ENCODE measurements at places on chromosomes 5 and 9.

- DNase-seq: no peak
Observed at GRCh38 chr9:93237540-93237939, 53.6 kb downstream of the WNK2 start.

DNA sequence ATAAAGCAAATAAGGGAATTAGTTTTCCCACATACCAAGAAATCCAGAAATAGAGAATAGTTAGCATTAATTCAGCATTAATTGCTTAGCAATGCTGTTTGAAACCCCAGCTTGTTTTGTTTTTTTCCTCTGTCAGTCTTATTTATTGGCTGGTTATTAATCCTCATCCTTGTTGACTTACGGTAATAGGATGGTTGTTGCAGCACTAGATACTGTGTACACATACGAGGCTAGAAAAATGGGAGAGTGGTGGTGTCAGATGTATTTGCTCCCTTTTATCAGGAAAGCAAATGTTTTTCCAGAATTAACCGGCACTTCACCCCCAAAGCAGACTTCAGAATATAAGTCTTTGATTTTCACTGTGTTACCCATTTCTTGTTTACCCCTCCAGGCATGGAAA, 60.4 kb downstream of the ERBIN start:
- DNase-seq: no peak

GRCh38 chr9:129334105-129334935, 156.3 kb upstream of the IER5L start:
- DNase-seq: no peak

- no peak for DNase-seq
Observed at GRCh38 chr5:78526049-78526525, 122.5 kb downstream of the LHFPL2 start.

DNA sequence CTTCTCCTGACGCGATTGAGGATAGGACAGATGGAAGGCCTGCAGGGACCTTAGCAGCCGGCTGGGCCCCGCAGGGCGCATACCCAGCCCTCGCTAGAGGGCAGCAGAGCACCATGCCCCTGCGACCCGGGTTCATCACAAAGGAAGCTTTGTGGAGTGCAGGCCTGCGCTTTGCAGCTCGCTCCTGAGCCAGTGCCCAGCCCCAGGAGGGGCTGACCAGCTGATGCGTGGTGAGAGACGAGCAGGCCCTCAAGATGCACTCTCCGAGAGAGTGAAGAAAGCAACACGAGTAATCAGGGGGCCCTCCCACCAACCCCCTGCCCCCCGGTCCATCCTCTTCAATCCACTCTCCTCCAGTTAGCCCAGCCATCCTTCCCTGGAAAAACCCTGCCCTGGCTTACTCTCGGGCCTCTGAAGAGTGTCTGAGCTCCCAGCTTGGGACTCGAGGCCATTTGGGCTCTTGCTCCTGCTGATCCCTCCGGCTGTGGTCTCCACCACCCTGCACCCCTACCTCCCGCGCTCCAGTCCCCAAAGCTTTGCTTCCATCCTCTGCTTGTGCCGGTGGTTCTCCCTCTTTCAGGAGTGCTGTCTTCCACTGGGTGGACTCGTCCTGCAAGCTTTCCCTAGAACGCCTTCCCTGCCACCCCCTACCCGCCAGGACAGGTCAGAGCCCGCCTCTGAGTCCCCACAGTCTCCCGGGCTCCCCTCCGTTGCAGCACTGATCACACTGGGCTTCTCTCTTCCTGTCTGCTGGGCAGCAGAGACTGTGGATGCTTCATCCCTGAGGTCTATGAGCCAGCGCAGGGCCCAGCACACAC, 9.1 kb upstream of the KIF12 start:
- no peak for DNase-seq

DNA sequence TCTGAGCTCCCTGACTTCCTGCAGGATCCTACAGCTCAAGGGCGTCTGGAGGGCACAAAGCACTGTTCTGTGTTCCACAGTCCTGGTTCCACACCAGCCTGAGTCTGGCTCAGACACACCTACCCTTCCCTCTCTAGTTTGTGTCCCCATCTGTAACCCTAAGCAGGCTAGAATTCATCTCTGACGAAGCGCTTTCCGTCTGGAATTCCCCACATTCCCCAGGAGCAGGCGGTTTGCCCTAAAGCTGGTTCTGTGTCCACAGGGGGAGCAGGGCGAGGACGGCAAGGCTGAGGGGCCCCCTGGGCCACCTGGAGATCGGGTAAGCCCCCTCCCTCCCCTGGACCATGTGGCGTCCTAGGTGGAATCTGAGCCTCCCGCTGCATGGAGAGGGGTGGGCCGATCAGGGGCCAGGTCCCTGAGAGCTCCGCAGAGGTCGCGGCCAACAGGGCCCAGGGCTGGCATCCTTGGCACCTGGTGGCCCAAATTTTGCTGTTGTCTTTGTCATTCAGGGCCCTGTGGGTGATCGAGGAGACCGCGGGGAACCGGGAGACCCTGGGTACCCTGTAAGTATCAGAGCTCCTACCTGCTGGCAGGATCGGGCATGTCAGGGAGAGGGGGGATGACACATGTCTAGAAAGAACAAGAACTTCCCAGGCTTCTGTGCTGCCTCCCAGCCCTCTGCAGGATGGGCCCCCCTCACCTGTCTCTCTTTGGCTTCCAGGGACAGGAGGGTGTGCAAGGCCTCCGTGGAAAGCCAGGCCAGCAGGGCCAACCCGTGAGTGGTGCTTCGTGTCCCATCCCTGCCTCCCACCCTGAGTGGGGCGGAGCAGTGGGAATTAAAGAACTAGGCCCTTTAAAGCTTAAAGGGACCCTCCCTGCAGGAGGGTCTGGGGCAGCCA, 34.5 kb upstream of the ORM1 start:
- DNase-seq: no peak

- no peak for DNase-seq
Observed at GRCh38 chr5:107486489-107486888, 184.2 kb downstream of the EFNA5 start.

- peak; percentile 20 for DNase-seq
Observed at GRCh38 chr5:115888027-115888426, 46.3 kb downstream of the AP3S1 start.

DNA sequence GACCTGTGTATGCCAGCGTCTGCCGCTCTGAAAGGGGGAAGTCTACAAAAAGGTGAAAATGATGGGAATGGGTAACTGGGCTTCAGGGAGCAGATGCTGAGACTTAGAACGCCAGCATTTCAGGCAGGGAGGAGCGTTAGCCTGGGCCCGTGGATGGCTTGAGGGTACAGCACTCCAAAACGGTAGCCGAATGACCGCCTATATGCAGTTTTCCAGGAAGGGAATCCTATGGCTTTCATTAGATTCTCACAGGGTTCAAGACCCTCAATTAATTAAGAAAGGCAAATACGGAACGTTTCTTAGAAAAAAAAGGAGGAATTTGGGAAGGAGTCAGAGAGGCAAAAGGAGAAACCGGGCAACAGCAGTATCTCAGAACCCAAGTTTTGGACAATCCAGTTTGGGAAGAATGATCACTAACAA, 639 bp downstream of the AMACR start:
- DNase-seq: no peak

- DNase-seq: no peak
Observed at GRCh38 chr9:124290743-124291554, 33.2 kb downstream of the NEK6 start.

DNA sequence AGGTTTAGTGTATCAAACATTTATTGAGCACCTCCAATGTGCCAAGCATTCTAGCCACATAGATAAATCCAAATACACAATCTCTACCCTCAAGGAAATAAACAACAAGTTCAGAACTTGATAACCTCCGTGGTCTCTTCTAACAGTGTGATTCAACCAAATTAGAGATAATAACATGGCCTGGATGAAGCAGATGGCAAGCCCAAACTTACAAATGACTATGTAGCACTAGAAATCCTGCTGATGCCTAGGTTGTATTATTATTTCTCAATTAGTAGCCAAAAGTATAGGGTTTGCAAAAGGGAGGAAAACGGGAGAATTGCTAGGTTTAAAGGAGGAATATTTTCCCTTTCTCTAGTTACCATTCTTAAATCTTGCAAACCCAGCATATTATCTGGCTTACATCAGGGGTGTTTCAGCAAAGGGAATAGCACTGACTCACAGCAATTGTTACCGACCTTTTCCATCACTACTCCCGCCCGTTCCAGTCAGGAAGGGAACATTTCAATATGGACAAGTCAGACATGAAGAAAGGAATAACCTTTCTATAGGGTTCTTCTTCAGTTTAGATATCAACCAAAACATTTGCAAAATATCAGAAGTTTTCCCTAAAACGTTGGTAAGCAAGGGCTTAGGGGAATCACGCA, 2.3 kb downstream of the DPYSL3 start:
- no peak for DNase-seq

GRCh38 chr5:125154301-125155110, 408.1 kb upstream of the ZNF608 start:
- no peak for DNase-seq

DNA sequence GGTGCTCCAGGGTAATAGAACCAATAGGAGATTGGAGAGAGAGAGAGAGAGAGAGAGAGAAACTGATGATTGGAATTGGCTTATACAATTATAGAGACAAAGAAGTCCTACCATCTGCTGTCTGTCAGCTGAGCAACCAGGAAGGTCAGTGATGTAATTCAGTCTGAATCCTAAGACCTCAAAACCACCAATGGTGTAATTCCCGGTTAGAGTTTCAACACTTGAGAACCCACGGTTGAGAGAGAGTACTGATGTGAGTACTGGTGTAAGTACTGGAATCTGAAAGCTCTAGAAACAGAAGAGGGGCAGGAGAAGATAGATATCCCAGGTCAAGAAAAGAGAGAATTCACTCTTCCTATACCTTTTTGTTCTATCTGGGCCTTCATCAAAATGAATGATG, 775.8 kb downstream of the EFNA5 start:
- DNase-seq: no peak

GRCh38 chr5:157175071-157175612, 5.5 kb upstream of the ITK start:
- no peak for DNase-seq

DNA sequence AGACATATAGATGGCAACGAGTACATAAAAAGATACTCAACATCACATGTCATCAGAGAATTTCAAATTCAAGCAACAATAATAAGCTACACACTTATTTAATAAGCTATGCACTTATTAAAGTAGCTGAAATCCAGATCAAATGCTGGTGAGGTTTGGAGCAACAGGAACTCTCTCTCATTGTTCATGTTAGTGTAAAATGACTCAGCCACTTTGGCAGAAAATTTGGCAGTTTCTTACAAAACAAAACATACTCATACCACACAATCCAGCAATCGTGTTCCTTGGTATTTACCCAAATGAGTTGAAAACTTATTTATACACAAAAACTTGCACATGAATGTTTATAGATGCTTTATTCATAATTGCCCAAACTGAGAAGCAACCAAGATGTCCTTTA, 131.5 kb upstream of the NFIL3 start:
- no peak for DNase-seq

DNA sequence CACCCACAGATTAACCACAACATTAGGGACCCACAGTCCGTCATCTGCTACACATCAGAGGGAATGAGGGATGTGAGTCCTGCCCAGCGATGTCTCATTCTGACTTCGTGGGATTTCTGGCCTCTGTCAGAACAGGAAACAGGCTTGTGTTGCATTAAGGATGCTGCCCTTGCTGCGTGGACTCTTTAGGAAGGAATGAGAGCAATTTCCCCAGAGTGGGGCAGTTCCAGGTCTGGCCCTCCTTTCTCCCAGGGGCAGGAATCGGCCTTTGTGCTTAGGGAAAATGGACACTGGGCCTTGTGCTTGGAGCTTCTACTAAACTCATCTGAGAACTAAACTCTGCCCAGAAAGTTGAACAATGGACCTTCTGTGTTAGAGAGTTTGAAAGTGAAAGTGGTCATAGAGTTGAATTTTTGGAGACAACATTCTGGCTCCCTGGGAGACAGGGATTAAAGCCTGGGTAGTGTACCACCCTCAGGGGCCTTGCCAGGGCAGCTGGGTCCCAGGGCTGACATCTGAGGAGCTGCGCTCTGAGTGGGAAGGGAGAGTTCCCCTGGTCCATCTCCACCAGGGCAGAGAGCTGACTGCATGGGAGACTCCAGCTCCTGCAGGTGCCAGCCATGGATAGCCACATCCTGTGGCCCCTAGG, 37.8 kb upstream of the S1PR3 start:
- DNase-seq: no peak

DNA sequence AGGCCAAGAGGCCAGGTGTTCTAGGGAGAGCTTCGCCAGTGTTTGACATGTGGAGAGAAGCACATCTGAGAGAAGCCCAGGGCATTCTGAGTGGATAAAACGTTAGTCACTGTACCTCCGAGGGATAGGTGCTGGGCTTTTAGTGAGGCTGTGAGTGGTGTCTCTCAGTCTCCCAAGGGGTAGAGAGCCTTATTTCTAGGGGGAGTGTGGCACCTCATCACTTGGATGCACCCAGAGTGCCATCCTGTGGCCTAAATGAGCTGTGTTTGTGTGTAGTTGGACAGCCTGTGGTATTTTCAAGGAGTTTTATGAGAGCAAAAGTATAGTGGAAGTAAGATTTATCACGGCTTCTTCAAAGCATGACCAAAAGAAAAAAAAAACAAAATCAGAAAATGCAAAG, 1046.9 kb upstream of the WWC1 start:
- DNase-seq: no peak

DNA sequence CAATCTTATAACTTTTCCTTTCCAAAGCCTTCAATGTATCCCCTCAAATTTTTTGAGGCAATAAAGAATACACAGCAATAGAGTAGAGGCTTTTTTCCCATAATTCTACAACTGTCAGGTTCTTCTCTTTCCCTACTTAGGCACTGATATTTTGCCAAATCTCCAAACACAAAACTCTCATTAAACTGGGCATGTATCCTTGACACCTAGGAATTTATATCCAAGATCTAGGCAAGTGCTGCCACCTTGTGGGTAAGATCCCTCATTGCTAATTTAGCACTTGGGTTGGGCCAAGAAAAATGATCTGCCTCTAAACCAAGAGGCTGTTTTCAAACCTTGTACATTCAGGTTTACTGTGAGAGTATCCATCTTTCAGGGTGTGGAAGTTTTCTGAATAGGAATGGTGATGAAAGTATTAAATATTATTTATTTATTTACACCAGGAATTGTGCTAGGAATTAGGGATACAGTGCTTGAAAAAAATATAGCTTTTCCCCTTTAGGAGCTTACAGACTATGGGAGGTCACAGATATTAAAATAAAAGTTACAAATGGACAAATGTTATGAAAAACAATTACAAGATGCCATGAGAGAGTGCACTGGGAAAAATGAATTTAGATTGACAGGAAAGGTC, 17.6 kb downstream of the TSTD2 start:
- DNase-seq: peak; percentile 19

DNA sequence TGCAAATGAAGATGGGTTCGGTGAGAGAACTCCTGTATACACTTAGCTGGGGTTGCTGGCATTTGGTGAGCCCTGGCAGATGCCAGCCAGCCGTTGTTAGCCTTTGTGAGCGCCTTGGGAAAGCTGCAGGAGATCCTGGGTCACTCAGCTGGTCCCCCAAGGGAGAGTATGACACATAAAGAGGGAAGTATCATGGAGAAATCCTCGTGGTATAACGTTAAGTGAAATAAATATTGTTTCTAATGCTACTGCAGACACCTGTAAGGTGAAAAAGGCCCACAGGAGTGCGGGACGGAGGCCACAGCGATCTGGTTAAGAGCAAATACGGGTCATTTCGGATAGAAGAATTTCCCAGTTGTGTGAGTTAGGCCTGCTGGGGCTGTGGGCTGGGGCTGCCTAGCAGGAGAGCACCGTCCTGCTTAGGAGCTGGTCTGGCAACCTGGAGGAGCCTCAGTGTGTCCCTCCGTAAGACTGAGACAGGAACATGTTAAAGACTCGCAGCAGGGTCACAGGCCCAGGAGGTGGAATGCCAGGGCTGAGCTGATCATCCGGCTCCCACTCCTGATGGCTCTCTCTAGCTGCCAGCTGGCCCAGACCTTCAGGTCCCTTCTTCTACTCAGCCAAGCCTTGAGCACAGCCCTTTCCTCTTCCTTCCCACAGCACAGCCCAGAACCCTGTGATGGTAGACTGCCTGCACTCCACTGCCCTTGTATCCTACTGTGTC, 4.9 kb downstream of the NKX2-5 start:
- DNase-seq: no peak

Measured in NCI-H446 treated with DMSO at 0.1 percent for 48 hours (cell line).